ENCODE measurements at places on chromosomes 3 and 15.

- DNase-seq = peak; percentile 9
Measured at GRCh38 chr15:80856400-80856799, 77.2 kb downstream of the CEMIP start.

DNA sequence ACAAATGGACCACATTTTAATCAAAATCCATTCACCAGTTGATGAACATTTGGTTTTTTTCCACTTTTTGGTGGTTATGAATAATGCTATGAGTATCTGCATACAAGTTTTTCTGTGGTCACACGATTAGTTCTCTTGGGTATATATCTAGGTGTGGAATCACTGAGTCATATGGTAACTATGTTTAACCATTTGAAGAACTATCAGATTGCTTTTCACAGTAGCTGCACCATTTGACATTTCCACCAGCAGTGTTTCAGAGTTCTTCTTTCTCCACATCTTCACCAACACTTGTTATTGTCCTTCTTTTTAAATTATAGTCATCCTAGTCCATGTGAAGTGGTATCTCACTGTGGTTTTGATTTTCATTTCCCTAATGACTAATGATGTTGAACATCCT is 33.3 kb upstream of the ATG7 start:
- peak; percentile 31 for DNase-seq

GRCh38 chr15:57432141-57432741 is 55.9 kb downstream of the CGNL1 start:
- DNase-seq = no peak

DNA sequence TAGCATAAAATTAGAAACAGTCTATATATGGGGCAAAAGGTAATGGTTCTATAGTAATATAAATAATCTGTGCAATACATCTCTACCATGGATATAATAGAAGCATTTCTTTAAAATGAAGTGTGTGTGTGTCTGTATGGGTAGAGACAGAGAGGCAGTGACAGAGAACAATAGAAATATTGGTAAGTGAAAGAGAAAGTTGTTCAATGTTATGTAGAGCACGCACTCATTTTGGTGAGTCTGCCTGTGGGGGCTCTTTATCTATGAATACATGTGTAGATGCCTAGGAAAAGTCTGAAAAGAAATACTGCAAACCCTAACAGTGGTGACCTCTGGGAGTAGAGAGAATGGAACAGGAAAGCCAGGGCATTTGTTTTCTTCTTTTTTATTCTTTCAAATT is 182.6 kb downstream of the STAC start:
- DNase-seq = no peak

DNA sequence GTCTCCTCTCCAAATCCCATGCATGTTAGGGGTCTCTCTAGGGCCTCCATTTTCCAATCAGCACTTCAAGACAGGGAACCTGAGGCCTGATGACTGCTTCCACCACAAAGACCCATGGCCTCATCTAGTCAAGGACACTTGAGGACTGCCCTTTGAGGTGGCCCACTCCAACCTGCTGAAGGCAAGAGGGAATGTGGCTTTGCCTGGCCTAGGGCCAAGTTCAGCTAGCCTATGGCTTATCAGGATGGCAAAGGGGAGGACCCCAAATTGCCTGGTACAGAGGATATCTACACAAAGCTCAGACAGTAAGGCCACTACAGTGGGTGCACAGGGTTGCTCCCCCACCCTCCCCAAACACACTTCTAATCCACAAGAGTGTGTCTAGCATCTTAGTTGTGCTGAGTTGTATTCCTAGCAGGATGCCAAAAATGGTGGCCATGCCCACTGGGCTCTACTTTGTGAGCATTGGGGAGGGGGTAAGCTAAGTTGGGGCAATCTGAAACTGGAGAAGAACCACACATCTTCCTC is 10.0 kb upstream of the GRAMD2A start:
- no peak for DNase-seq

GRCh38 chr3:38049358-38050126 is 10.5 kb downstream of the DLEC1 start:
- DNase-seq = no peak

- DNase-seq = peak; percentile 85
Measured at GRCh38 chr15:41971089-41971894, 1.1 kb downstream of the EHD4 start.
